Purkinje cell (primary cell): ENCODE measurements at places on chromosomes 2 and 18. TPM values are rescaled to one million over a fixed set of nuclear protein-coding genes. Genes with fewer than 3 reads are reported as not detected.

The CKAP2L gene
- 3.7 TPM in 1 of 2 replicates, not detected in the other for polyA plus RNA-seq

The LYG1 gene
- polyA plus RNA-seq: not detected in 2 replicates

The SCG2 gene
- polyA plus RNA-seq: 2.8 and 35.8 TPM in 2 replicates

The PROKR1 gene
- polyA plus RNA-seq: not detected in 2 replicates

The AKAIN1 gene
- polyA plus RNA-seq: 425 and 444 TPM in 2 replicates

The SPP2 gene
- polyA plus RNA-seq: not detected in 2 replicates

The ANKRD53 gene
- polyA plus RNA-seq: not detected in 2 replicates
